Lower lobe of right lung (tissue), 2 donors: ENCODE measurements at places on chromosomes 13 and 19.

- no peak for DNase-seq
Measured at GRCh38 chr13:32622827-32623226, 36.6 kb downstream of the PDS5B start.

GRCh38 chr13:44420376-44421220 lies 47.0 kb downstream of the SERP2 start:
- DNase-seq: no peak

DNA sequence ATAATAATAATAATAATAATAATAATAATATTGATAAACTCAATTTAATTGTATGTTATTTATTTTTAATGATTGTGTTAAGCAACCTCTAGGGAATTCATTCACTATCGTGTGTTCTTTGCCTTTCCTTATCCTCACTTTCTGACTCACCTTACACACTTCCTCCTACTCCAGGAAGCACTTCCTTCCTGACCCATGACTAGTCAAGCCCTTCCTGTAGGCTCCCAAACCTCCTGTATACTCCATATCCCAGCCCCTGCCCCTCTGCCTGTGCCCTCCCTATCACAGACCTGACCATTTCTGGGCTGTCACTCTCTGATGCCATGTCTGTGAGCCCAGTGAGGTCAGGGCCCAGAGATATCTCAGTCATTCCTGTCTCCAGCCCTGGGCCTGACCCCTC lies 7.6 kb downstream of the LGALS4 start:
- DNase-seq: no peak

DNA sequence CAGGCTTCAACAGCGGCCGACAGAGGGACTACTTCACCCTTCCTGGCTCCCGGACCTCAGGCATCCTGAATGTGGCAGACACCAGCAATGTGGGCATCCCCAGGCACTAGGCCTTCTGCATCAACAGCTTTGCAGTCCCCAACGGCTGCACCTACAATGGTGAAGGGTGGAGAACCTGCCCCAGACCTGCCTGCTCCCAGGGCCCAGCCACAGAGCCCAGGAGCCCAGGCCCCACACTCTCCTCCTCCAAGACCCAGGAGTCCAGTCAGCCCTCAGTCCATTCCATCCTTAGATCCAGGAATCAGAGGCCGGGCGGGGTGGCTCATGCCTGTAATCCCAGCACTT lies 34.5 kb downstream of the HPN start:
- DNase-seq: peak; percentile 24

GRCh38 chr19:51431124-51431523 lies 13.7 kb upstream of the SIGLEC10 start:
- DNase-seq: no peak

GRCh38 chr19:1351381-1351851 lies 32.3 kb upstream of the NDUFS7 start:
- DNase-seq: no peak

DNA sequence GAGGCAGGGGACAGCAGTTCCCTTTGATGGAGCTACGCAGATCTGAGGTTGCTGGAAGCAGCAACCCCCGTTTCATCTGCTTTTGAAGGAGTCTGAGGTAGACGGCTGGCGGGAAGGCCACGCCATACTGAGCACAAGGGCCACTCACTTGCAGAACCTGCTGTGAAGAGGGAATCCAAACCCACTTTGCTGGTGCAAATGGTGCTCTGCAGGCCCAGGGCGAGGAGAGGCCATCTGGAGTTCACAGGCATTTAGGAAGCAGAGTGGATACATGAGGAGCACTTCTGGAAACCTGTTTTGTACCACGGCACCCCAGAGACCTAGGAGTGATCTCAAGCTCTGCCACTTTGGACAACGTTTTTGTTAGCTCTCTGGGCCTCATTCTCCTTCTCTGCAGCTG lies 227.8 kb downstream of the UQCRFS1 start:
- no peak for DNase-seq

DNA sequence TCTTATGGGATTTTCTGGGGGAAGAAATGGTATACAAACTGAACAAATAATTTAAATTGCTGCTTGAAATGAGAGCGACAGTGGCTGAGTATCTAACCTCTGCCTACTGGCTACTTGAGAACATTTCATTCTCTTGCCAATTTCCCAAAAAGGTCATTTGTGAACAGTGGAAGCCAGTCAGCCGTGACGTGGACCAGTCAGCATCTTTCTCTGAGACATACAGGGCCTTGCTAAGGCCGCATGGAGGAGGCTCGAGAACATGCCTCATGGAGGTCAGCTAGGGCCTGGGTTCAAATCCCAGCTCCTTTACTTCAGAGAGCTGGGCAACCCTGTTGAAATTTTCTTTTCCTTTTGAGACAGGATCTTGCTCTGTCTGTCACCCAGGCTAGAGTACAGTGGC lies 20.3 kb downstream of the ZC3H4 start:
- DNase-seq: no peak

GRCh38 chr13:37345391-37345790 lies 239.9 kb upstream of the CSNK1A1L start:
- DNase-seq: no peak

- DNase-seq: no peak
Measured at GRCh38 chr13:26075498-26075897, 23.7 kb upstream of the SHISA2 start.

GRCh38 chr13:46624821-46625220 lies 71.9 kb downstream of the LRCH1 start:
- DNase-seq: no peak

DNA sequence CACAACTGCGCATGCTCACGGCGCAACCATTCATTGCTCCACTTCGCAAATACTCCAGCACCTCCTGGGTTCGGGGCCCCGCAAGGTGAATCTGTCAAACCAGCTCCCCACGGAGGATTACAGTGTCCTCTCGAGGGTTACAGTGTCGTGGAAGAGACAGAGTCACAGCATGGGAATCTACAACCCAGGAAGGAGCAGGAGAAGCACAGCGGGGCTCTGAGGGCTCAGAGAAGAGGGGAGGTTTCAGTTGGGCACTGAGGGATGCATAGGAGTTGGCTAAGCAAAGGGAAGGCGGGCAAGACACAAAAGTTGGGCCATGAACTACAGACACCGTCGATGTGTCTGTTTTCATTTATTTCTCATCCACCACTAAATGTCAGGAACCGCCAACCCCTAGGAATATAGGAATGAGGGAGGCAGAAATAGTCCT lies 1.0 kb upstream of the GTF2F1 start:
- no peak for DNase-seq

GRCh38 chr13:26621731-26622401 lies 64.4 kb downstream of the WASF3 start:
- DNase-seq: no peak

DNA sequence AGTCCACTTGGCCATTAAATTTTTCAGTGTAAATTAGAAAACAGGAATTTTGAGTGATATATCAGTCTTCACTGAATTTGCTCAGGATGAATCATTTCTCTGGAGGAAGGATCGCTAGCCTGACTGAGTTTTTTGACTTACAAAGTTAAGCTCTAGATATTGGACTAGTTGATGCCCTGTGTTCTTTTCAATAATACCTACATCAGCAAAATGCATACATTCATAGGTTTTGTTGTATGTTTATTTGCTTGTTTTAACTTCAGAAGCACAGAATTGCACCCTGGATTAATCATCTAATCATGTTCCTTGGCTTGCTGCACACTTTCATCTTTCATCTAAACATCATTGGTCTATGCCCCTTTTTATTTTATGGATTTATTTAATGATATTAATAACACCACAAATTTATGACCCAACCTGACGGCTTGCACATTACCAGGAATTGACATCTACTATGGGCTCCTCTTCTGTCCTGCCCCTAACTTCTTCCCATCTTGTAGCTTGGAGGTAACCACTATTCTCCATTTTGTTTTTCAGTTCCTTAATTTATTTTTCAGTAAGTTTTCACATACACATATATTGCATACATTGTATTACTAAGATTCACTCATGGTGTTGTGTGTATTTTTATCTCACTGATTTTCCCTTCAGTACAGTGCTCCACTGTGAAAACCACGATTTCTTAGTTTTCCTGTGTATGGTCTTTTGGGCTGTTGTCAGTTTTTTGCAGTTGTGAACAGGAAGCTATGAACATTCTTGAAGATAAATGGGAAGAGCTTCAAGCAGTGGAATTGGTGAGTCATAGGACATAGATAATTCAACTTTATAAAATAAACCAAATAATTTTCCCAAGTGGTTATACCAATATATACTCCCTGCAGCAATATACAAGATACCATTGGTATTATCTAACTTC lies 23.3 kb downstream of the COMMD6 start:
- no peak for DNase-seq

GRCh38 chr13:95253033-95253432 lies 48.2 kb downstream of the ABCC4 start:
- no peak for DNase-seq

DNA sequence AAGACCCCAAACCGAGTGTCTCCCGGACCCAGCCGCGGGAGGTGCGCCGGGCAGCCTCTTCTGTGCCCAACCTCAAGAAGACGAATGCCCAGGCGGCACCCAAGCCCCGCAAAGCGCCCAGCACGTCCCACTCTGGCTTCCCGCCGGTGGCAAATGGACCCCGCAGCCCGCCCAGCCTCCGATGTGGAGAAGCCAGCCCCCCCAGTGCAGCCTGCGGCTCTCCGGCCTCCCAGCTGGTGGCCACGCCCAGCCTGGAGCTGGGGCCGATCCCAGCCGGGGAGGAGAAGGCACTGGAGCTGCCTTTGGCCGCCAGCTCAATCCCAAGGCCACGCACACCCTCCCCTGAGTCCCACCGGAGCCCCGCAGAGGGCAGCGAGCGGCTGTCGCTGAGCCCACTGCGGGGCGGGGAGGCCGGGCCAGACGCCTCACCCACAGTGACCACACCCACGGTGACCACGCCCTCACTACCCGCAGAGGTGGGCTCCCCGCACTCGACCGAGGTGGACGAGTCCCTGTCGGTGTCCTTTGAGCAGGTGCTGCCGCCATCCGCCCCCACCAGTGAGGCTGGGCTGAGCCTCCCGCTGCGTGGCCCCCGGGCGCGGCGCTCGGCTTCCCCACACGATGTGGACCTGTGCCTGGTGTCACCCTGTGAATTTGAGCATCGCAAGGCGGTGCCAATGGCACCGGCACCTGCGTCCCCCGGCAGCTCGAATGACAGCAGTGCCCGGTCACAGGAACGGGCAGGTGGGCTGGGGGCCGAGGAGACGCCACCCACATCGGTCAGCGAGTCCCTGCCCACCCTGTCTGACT lies 7.9 kb downstream of the MAP1S start:
- DNase-seq: no peak

GRCh38 chr19:313988-314815 lies 23.0 kb upstream of the PLPP2 start:
- no peak for DNase-seq
